ENCODE measurements at places on chromosomes 2 and 18.

GRCh38 chr2:133425612-133426011 is 142.7 kb downstream of the NCKAP5 start:
- DNase-seq: no peak

- DNase-seq: no peak
These were observed 655.5 kb upstream of the FANCL start for GRCh38 chr2:58896638-58897037.

DNA sequence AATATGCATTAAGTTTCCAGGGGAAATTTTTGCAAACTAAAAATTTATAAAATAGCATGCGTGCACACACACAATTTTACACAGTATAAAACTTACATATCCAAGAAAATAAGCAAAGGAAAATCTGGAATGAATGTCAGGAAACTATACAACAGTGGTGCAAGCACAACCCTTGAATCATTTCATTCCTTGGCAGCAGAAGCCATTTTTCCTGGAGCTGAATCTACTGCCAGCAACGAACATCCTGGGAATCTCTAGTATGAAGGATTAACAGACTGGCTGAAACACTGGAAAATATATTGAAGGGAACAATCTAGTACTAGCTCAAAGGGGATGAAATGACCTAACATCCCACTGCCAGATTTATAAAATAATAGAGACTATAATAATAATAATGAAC is 235.3 kb downstream of the DYM start:
- no peak for DNase-seq

GRCh38 chr2:188478724-188479123 is 187.1 kb downstream of the GULP1 start:
- no peak for DNase-seq

DNA sequence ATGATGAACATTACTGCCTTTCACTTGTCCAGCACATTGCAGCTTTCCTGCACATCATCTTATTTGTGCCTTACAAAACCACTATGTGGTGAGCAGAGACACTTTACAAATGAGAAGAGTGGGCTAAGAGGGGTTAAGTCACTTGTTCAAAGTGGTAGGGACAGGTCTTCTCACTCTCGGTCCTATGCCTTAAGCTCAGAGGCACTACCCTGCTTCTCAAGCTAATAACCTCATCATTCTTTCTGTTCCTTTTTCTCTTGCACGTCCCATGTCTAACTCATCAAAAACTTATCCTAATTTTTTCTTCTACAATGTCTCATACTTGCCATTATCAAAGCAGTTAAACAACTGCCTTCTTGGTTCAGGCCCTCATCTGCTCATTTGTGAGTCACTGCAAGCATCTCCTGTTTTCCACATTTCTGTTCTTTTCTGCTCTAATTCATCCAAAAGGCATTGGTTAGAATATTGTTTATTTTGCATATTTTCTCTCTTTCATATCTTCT is 21.9 kb upstream of the NCOA1 start:
- no peak for DNase-seq

Measured in WTC11 (cell line).